Left lung (tissue), 14 donors: ENCODE measurements at places on chromosomes 12 and 14. TPM values are rescaled to one million over a fixed set of nuclear protein-coding genes. Genes with fewer than 3 reads are reported as not detected.
A peak's percentile ranks its signal among the peaks of the same experiment; 100 is the strongest.

DNA sequence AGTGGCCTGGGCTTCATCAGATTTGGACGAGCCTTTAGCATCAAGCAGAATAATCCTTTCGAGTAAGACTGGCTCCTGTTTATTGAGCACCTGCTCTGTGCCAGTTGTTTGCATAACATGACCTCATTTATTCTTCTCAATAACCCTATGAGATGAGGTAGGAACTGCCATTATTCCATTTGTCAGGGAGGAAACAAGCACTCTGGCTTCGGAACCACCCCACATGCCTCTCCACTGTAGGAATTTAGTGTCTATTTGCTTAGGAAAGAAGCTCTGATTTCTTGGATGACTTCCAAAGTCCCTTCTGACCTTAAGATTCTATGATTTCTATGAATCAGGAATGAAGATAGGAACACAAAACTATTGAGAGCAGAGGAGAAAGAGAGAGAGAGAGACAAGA is 11.0 kb downstream of the SAMD4A start:
- H3K4me3 ChIP-seq = no peak overlapping the region
- H3K4me1 ChIP-seq = no peaks in the 10 kb centered on the region
- no peaks in the 10 kb centered on the region for H3K27me3 ChIP-seq
- no peak overlapping the region for H3K27ac ChIP-seq
- no peak for DNase-seq

Gene ACOT4
- 0.53 TPM for polyA plus RNA-seq

DNA sequence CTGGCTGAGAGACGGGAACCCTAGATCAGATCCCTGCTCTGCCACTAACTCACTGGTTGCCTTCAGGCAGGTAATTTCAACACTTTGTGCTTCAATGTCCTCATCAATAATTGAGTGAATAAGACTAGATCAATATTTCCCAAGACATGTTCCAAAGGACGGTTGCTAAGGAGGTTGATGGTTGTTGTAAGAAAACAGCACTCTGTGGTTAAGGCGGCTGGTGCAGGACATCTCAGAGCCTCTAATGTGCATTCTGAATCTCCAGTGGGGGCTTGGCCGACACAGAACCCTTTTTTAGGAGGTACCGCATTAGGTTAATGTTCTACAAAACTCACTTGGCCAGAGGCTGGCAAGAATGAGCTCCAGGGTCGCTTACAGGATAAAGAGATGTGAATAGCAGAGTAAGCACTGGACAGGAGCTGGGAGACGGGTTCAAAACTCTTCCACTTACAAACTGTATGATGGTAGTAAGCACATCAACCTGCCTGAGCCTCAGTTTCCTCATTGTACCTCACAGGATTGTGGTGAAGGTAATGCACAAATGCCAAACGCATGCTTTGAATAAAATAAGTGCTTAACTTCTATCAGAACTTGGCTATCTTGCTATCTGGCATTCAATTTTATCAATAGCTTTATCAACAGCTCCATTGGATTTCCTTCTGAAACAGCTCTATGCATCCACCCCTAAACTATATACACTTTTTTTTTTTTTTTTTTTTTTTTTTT is 136.9 kb upstream of the PARP11 start:
- no peaks in the 10 kb centered on the region for H3K27me3 ChIP-seq
- no peaks in the 10 kb centered on the region for H3K4me1 ChIP-seq
- H3K27ac ChIP-seq = no peak overlapping the region
- H3K36me3 ChIP-seq = no peaks in the 10 kb centered on the region
- no peak for DNase-seq

DNA sequence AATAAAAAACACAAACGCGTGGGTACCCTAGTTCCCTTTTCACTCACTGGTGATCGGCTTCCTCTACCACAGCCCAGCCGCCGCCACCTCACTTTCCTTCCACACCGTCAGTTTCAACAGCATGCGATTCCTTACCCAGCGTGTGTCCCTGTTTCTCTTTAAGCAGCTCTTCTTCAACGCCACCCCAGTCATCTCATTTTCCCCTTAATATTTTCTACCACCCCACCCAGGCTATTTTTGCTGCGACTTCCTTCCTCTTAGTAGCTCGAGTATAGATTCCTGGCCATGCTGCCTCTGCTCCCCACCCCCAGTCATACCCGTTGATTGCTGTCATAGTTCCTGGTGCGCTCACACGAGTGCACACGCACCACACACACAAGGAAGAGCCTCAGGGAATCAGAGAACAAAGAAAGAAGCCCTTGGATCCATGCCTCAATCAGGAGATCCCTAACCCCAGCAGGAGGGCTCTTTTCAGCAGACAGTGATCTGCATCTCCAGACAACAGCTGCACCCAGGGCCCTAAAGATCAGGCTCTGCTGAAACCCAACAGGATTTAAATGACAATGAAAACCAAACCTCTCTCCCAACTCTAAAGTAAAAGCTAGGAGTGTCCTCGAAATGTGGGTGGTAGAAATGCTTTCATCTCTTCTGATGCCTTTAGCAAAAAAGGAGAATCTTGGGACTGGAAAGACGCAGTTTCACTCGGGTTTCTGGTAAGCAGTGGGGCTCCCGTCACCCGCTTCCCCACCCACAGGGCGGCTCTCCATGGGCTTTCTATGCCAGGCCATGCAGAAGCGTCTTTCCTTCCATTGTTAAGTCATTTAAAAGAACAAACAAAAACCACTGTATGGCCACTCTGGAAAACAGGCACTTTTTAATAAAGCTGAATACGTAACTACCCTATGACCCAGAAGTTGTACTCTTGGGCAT is 23.8 kb downstream of the VPS37B start:
- peak overlapping the region; percentile 91 for H3K27ac ChIP-seq
- H3K4me1 ChIP-seq = peaks cover 82% of the 10 kb centered on the region
- H3K4me3 ChIP-seq = peak overlapping the region; percentile 14
- H3K27me3 ChIP-seq = no peaks in the 10 kb centered on the region
- H3K36me3 ChIP-seq = no peaks in the 10 kb centered on the region

DNA sequence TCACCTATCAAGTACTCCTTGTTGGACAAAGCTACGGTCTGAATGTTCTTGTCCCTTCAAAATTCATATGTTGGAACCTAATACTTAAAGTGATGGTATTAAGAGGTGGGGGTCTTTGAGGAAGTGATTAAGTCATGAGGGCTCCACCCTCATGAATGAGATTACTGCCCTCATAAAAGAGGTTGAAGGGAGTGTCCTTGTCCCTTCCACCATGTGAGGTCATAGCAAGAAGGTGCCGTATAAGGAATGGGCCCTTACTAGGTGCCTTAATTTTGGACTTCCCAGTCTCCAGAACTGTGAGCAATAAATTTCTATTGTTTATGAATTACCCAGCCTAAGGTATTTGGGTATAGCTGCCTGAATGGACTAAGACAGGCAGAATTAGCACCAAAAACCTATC is 191.1 kb upstream of the NUDT4 start:
- no peak overlapping the region for H3K27ac ChIP-seq
- H3K36me3 ChIP-seq = no peaks in the 10 kb centered on the region
- no peaks in the 10 kb centered on the region for H3K27me3 ChIP-seq
- no peak overlapping the region for H3K4me3 ChIP-seq
- no peak for DNase-seq
- H3K4me1 ChIP-seq = peaks cover 13% of the 10 kb centered on the region

DNA sequence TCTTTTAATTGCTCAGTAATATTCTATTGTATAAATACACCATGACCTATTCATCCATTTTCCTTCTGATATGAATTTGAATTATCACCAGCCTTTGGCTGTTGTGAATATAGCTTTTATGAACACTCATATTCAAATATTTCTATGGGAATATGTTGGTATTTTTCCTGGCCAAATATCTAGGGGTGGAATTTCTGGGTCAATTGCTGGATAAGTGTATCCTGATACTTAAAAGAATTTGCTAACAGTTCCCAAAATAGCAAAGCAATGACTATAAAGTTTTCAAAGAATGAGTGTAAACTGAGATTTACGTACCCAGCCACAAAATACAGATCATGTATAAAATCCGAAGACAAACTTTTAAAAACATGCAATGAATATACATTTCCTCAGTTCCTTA is 148.7 kb upstream of the CLEC14A start:
- H3K36me3 ChIP-seq = no peaks in the 10 kb centered on the region
- DNase-seq = no peak
- no peak overlapping the region for H3K27ac ChIP-seq
- no peaks in the 10 kb centered on the region for H3K4me1 ChIP-seq
- no peaks in the 10 kb centered on the region for H3K27me3 ChIP-seq
- H3K4me3 ChIP-seq = no peak overlapping the region

Gene KRT74
- polyA plus RNA-seq = not detected

- DNase-seq = no peak
- H3K36me3 ChIP-seq = no peaks in the 10 kb centered on the region
- H3K4me3 ChIP-seq = no peak overlapping the region
- no peaks in the 10 kb centered on the region for H3K4me1 ChIP-seq
Observed at GRCh38 chr12:58172433-58173073, 231.2 kb downstream of the ATP23 start.

Gene CCDC197
- not detected for polyA plus RNA-seq

- H3K36me3 ChIP-seq = no peaks in the 10 kb centered on the region
- no peak for DNase-seq
- H3K4me1 ChIP-seq = peaks cover 5% of the 10 kb centered on the region
- no peaks in the 10 kb centered on the region for H3K27me3 ChIP-seq
- H3K27ac ChIP-seq = no peak overlapping the region
Observed at GRCh38 chr12:47725893-47726292, 603 bp upstream of the ENDOU start.

GRCh38 chr12:117484901-117485300 is 123.5 kb upstream of the NOS1 start:
- no peaks in the 10 kb centered on the region for H3K4me1 ChIP-seq
- no peak overlapping the region for H3K27ac ChIP-seq
- H3K27me3 ChIP-seq = peaks cover 4% of the 10 kb centered on the region

- no peaks in the 10 kb centered on the region for H3K27me3 ChIP-seq
- H3K4me1 ChIP-seq = peaks cover 6% of the 10 kb centered on the region
- H3K4me3 ChIP-seq = no peak overlapping the region
Observed at GRCh38 chr12:61993734-61994345, 266.4 kb upstream of the USP15 start.

GRCh38 chr12:92216092-92216491 is 70.4 kb upstream of the BTG1 start:
- H3K27ac ChIP-seq = no peak overlapping the region
- no peaks in the 10 kb centered on the region for H3K4me1 ChIP-seq
- H3K27me3 ChIP-seq = no peaks in the 10 kb centered on the region
- H3K4me3 ChIP-seq = no peak overlapping the region
- no peaks in the 10 kb centered on the region for H3K36me3 ChIP-seq

DNA sequence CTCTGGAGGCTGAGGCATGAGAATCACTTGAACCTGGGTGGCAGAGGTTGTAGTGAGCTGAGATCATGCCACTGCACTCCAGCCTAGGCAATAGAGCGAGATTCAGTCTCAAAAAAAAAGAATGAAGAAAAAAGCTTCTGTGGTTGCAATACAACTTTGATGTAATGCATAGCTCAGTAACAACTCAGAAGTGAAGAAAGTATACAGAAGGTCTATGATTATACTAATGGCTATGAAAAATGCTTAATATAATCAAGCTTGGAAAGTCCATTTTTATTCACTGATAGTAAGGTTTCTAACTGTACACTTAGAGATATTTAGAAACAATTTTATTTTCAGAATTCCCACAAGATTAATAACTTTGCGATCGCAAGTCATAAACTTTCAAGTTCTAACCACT is 88.2 kb upstream of the FRMD6 start:
- no peak overlapping the region for H3K4me3 ChIP-seq
- H3K27me3 ChIP-seq = no peaks in the 10 kb centered on the region
- no peaks in the 10 kb centered on the region for H3K36me3 ChIP-seq
- no peak for DNase-seq
- H3K4me1 ChIP-seq = no peaks in the 10 kb centered on the region

GRCh38 chr12:1351926-1352325 is 242.5 kb downstream of the FBXL14 start:
- no peak overlapping the region for H3K27ac ChIP-seq
- no peaks in the 10 kb centered on the region for H3K4me1 ChIP-seq
- H3K27me3 ChIP-seq = no peaks in the 10 kb centered on the region
- DNase-seq = no peak
- H3K4me3 ChIP-seq = no peak overlapping the region

- no peak for DNase-seq
- H3K36me3 ChIP-seq = no peaks in the 10 kb centered on the region
- peaks cover 11% of the 10 kb centered on the region for H3K4me1 ChIP-seq
- no peak overlapping the region for H3K27ac ChIP-seq
- no peak overlapping the region for H3K4me3 ChIP-seq
- H3K27me3 ChIP-seq = no peaks in the 10 kb centered on the region
Observed at GRCh38 chr14:100841066-100841760, 15.3 kb downstream of the MEG3 start.

DNA sequence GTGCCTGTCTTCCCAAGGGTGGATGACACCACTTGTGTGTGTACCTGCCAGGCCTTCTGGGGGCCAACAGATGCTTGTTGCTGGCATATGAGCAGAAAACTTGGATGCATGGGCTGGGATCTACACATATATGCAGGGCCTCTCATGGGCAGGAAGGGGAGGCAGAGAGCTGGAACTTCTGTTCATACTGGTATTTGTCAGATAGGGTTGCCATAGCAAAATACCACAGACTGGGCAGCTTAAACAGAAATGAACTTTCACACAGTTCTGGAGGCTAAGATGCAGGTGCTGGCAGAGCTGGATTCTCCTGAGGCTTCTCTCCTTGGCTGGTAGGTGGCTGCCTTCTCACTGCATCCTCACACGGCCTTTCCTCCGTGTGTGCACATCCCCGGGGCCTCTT is 121.8 kb downstream of the SUDS3 start:
- DNase-seq = no peak
- H3K4me3 ChIP-seq = no peak overlapping the region
- no peaks in the 10 kb centered on the region for H3K27me3 ChIP-seq
- no peaks in the 10 kb centered on the region for H3K4me1 ChIP-seq
- H3K27ac ChIP-seq = no peak overlapping the region

Gene DIO2
- polyA plus RNA-seq = 1.5 TPM

DNA sequence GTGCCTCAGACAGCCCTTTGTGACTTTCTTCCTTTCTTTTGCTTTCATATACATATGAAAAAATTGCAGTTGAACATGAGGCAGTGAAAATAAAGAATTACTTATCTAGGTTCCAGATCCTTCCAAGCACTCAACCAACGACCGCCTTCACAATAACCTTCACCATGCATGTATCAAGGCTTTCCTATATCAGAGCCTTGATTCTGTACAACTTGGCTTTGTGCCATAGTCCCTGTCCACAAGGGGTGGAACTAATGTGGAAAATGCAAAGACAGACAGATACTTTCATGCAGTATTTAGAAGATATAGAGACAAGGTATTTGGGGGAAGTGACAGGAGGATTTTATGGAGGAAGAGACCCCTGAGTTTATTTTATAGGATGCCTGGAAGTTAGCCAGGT is 48.6 kb upstream of the PLEKHA5 start:
- no peak overlapping the region for H3K27ac ChIP-seq
- H3K27me3 ChIP-seq = no peaks in the 10 kb centered on the region
- no peaks in the 10 kb centered on the region for H3K36me3 ChIP-seq
- DNase-seq = no peak

- no peaks in the 10 kb centered on the region for H3K36me3 ChIP-seq
- H3K4me3 ChIP-seq = no peak overlapping the region
- H3K4me1 ChIP-seq = peaks cover 15% of the 10 kb centered on the region
- no peaks in the 10 kb centered on the region for H3K27me3 ChIP-seq
- no peak overlapping the region for H3K27ac ChIP-seq
Observed at GRCh38 chr12:106315523-106315922, 13.0 kb downstream of the TCP11L2 start.

Gene SLC39A5
- 4.0 TPM for polyA plus RNA-seq
